Uterus (tissue), 4 donors: ENCODE measurements at places on chromosomes 13 and 19. TPM values are rescaled to one million over a fixed set of nuclear protein-coding genes. Genes with fewer than 3 reads are reported as not detected.

DCUN1D2 gene
- total RNA-seq, result 33.8 TPM

KIR2DL1 gene
- total RNA-seq, result not detected

CEP89 gene
- 5.9 TPM for total RNA-seq

GRCh38 chr13:23377983-23378632 is 55.4 kb downstream of the SACS start:
- peak overlapping the region; percentile 88 for H3K27ac ChIP-seq
- no peaks in the 10 kb centered on the region for H3K36me3 ChIP-seq
- H3K4me1 ChIP-seq, result peaks cover 13% of the 10 kb centered on the region
- H3K4me3 ChIP-seq, result no peak overlapping the region
- no peaks in the 10 kb centered on the region for H3K27me3 ChIP-seq

DNA sequence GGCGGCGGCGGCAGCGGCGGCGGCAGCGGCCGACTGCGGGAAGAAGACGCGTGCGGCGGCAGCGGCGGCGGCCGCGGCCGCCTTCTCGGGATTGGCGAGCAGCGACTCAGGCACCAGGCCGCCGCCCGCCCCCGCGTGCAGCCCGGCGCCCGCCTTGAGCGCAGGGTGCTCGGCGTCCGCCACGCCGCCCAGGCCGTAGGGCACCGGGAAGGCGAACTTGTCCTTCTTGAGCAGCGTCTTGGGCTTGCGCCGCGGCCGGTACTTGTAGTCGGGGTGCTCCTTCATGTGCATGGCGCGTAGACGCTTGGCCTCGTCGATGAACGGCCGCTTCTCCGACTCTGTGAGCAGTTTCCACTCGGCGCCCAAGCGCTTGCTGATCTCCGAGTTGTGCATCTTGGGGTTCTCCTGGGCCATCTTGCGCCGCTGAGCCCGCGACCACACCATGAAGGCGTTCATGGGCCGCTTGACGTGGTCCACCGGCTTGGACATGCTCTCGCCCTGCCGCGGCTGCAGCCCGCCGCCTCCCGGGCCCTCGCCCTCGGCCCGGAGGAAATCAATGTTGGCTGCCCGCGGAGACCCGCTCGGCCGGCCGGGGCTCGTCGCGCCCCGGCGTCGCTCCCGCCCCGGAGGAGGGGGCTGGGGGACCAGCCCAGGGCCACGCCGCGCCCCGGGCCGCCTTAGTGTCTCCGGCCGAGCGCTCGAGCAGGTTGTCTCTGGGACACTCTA is 621 bp downstream of the SOX21 start:
- no peak overlapping the region for H3K27ac ChIP-seq
- no peak for DNase-seq
- H3K4me3 ChIP-seq, result no peak overlapping the region
- H3K36me3 ChIP-seq, result no peaks in the 10 kb centered on the region

GRCh38 chr19:10913716-10914340 is 14.6 kb downstream of the YIPF2 start:
- H3K27me3 ChIP-seq, result no peaks in the 10 kb centered on the region
- no peak overlapping the region for H3K27ac ChIP-seq
- no peak overlapping the region for H3K4me3 ChIP-seq
- no peaks in the 10 kb centered on the region for H3K4me1 ChIP-seq

DNA sequence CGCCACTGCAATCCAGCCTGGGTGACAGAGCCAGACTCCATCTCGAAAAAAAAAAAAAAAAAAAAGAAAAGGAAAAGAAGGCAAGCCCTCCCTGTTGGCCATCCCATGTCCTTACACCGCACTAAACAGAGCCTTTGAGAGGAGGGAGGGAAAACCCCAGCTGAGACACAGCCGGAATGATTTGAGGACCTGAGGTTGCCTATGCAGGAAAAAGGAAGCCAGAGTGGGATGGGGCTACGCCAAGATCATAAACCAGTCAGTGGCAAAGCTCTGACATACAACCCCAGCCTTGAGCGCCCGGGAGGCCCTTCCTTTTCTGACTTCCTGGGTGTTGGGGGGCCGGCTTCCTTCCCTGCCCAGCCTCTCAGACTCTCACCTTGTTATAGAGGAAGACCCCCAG is 12.5 kb upstream of the CHERP start:
- no peak overlapping the region for H3K4me3 ChIP-seq
- no peak for DNase-seq
- H3K36me3 ChIP-seq, result no peaks in the 10 kb centered on the region
- H3K27ac ChIP-seq, result no peak overlapping the region
- H3K4me1 ChIP-seq, result no peaks in the 10 kb centered on the region

DNA sequence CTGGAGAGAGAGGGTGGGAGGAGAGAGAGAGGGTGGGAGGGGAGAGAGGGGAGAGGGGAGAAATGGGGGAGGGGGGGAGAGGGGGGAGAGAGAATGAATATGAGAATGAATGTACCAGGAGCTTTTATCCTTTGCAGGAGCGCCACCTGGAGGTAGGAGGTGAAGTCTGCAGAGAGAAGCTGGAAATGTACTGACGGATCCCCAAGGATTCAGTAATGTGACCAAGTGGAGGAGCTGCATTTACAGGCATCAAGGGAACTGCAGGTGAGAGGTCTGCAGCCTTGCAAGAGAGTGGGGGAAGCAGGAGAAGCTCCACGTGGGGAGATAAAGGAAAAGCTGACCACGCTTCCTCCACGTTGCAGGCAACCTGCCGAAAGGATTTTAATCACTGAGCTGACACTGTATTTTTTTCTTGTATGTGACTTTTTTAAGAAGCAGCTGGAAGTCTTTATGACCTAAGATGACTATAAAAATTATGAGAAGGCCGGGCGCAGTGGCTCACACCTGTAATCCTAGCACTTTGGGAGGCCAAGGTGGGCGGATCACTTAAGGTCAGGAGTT is 33.7 kb downstream of the VSTM1 start:
- no peaks in the 10 kb centered on the region for H3K36me3 ChIP-seq
- DNase-seq, result peak; percentile 20
- H3K4me3 ChIP-seq, result no peak overlapping the region
- H3K4me1 ChIP-seq, result no peaks in the 10 kb centered on the region
